Right lung (tissue), 10 donors: ENCODE measurements at places on chromosomes 4 and X. TPM values are rescaled to one million over a fixed set of nuclear protein-coding genes. Genes with fewer than 3 reads are reported as not detected.

GRCh38 chrX:69255441-69256290 is 90.4 kb upstream of the PJA1 start:
- no peak for DNase-seq

GRCh38 chr4:10701702-10702460 is 17.3 kb upstream of the CLNK start:
- no peak for DNase-seq

The ATP10D gene
- polyA plus RNA-seq = 34.9 TPM

DNA sequence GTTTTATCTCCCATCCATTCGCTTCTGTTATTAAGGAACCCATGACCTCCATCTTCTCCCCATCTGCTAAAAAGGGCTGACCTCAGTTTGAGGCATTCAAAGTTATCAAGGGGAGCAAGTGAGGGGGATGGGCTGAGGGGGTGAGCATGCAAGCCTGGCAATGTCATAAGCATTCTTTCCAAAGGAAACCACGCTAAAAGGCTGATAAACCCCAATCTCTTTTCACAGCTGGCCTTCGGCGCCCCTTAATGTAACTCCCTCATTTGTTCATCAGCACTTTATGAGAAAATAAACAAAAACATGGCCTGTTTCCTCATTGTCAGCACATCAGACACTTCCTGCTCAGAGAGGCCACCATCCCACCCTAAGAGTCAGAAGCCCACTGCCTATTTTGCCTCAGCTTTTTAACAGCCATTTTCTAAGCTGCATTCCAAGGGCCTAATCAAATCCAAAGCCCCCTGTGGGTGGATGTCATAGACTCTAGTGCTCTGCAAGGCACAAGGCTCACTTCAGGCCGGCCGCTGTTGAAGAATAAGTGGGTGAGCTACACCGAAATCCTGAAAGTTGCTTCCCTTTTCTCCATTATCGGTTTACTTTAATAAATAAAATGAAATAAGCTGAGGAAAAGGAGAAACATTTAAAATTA is 92.0 kb upstream of the SRD5A3 start:
- no peak for DNase-seq

GRCh38 chr4:184792950-184793555 is 32.7 kb downstream of the ACSL1 start:
- no peak for DNase-seq

The GUCY1A1 gene
- 119 TPM for polyA plus RNA-seq

The FGFBP1 gene
- 0.18 TPM for polyA plus RNA-seq

DNA sequence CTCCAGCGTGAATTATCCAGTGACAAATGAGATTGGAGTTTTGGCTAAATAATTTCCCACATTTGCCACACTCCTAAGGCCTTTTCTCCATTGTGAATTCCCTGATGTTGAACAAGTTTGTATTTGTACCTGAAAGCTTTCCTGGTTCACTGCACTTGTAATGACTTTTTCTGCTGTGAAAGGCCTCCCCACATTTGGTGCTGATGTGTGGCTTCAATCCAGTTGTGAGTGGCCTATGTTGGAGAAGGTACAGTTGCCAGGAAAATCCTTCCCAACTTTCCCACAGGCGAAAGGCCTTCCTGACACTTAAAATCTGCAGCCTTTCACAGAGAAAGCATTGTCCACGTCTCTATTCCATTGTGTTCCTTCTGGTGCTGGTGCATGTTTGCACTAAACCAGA is 17.3 kb upstream of the HPGD start:
- DNase-seq = no peak

The F11 gene
- 0.67 TPM for polyA plus RNA-seq
